ENCODE measurements at places on chromosomes 1 and 21.

GRCh38 chr1:214031267-214031650 is 43.5 kb downstream of the PROX1 start:
- no peak for DNase-seq

DNA sequence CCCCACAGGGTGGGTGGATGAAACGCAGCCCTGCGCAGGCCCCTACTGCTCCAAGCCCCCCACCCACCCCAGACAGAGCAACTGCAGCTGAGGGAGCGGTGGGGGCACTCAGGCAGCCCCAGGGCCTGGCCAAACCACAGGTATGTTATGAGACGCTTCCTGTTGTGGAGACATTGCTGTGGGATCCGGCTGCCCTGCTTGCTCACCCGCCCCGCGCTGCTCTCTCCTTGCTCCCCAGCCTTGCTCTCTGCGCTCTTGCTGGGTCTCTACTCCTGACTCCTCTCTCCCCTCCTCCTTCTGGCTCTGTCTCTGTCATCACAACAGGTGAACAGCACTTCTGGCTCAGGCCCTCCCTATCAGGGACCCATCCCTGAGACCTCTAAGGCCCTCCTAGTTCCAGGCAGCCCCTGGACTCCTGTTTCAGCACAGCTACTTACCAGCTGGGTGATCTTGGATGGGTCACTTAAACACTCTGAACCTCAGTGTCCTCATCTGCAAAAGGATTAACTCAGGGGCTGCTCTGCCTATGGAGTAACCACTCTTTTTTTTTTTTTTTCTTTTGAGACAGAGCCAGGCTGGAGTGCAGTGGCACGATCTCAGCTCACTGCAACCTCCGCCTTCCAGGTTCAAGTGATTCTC is 15.9 kb downstream of the COL8A2 start:
- no peak for DNase-seq

DNA sequence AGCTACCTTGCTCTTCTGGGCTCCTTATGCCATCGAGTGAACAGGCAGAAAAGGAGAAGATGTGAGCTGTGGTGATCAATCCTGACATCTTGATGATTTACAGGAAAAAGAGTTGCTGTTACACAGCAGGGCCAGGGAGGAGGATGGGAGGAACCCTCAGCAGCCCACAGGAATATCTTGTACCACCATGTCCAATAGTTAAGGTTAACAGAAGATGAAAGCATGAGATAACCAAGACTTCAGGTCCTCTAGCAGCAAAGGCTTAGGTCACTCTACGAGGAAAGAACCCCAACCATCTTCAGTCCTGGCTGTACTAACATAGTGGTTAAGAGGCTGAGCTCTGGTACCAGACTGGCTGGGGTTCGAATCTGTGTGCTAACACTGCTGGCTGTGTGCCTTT is 12.1 kb upstream of the SELENBP1 start:
- no peak for DNase-seq

GRCh38 chr1:241336335-241336734 is 20.7 kb downstream of the RGS7 start:
- no peak for DNase-seq

GRCh38 chr1:52915211-52915854 is 6.2 kb downstream of the ECHDC2 start:
- no peak for DNase-seq

DNA sequence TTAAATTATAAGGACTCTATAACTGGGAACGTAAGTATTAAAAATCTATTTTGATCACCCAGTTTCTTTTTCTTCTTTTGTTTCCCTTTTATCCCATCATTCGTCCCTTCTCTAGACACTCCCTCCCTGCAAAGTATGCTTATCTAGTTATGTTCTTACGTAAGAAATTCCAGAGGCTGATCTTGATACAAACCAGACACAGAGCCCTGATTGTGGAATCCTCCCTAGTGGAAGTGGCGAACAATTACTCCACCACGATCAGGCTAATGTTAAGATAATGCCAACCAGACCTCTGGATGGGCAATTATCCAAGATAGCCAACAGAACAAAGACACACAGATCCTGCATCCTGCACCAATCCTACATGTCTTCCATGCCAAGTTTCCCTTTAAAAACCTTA is 1557.4 kb downstream of the PLA2G4A start:
- no peak for DNase-seq

DNA sequence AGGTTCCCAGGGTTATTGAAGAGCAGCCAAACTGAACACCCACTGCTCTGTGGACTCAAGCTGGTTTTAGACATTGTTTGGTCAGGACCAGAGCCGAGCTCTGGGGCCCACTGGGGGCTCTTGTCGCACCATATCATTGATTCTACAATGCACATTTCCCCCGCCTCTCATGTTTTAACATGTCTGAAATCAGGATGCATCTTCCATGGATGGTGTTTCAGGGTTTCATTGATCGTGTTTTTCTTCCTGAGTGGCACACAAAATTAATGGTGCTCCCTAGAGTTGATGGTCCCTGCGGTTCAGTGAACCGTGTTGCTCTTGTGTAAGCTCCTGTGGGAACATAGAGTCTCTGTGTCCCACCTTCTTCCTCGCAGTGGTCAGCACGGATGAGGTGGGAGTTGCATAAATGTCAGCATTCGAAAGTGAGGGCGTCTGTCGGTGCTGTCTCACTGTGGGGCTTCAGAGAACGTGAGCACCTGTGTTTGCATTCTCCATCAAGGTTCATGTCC is 38.3 kb downstream of the GALNT2 start:
- DNase-seq: no peak

DNA sequence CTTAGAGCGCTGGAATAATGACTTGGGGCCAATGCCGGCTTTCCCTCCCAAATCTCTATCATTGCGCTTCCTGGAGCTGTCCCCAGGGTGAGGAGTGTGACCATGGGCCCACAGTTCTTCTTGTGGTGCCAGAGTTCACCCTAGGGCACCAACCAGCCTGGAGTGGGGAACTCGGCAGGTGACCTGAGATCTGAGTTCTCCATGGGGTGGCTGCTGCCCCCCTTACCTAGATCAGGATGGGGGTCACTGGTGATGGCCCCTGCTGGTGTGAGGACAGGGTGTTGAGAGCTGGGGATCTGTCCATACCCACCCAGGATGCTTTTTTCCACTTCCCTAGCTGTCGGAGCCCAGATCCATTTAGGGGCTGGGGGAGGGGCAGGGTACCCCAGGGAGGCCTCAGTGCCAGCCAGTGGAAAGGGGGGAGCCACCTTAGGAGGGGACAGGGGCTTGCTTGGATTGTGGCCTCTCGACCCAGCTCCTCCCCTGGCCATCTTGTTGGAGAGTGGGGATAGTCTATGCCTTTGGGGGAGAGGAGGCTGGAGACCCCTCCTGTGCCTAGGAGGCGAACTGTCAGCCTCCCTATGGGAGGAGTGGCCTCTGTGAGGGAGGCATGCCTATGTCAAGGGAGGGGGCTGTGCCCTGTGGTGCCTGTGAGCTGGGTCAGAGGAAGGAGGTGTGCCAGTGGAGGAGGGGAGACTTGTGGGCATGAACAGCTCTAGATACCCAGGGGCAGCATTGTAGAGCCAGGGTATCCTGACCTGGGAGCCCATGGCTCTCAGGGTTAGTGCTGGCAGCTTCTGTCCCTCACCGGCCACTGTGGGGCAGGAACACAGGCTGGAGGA is 1.7 kb downstream of the FOXO6 start:
- DNase-seq: no peak

- no peak for DNase-seq
Measured at GRCh38 chr1:32763221-32763620, 53.9 kb downstream of the YARS1 start.

GRCh38 chr21:24424776-24425175 is 1182.5 kb downstream of the MRPL39 start:
- no peak for DNase-seq

- no peak for DNase-seq
Measured at GRCh38 chr1:106568201-106568974, 488.1 kb upstream of the PRMT6 start.

GRCh38 chr1:172906778-172907592 is 143.8 kb downstream of the TNFSF18 start:
- DNase-seq: no peak

Data from stimulated activated CD4-positive, alpha-beta T cell treated with anti-CD3 and anti-CD28 coated beads, Interleukin-15, amount 100 ng/mL, for 48 hours (primary cell).